B cell (primary cell): ENCODE measurements at places on chromosomes 16 and 17. TPM values are rescaled to one million over a fixed set of nuclear protein-coding genes. Genes with fewer than 3 reads are reported as not detected.
A peak's percentile ranks its signal among the peaks of the same experiment; 100 is the strongest.

- no peak overlapping the region for H3K4me3 ChIP-seq
- H3K27me3 ChIP-seq: no peaks in the 10 kb centered on the region
- no peak for DNase-seq
- H3K27ac ChIP-seq: no peak overlapping the region
Observed at GRCh38 chr16:25194273-25194878, 22.4 kb upstream of the AQP8 start.

DNA sequence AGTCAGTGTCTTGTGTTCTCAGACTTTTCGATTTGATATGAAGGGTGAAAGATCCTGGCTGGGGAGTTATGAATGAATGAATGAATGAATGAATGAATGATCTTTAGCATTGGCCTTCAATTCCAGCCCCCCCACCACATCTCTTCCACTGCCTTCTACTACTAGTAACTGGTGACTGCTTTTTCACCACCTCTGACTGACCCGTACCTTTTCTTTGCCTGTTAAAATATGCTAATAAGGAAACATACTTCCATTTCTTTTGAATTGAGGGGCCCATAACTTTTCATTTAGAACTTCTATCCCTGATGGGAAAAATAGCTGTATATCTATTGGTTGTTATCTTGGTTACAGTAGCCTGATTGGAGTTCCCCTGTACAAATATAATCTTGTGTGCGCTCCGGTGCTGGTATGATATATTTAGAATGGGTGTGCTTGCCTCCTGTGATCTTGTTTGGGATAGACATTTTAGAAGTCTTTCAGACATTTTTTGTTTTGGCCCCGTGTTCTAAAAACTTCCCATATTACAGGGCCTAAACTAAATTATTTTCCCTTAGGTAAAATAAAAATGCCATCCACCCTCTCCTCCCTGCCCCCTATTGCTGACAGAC, 3.4 kb downstream of the LYRM1 start:
- H3K4me1 ChIP-seq: peaks cover 52% of the 10 kb centered on the region
- DNase-seq: no peak
- H3K36me3 ChIP-seq: no peaks in the 10 kb centered on the region
- H3K4me3 ChIP-seq: no peak overlapping the region

GRCh38 chr17:19388791-19389785, 2.1 kb upstream of the MFAP4 start:
- peaks cover 20% of the 10 kb centered on the region for H3K27me3 ChIP-seq
- H3K4me3 ChIP-seq: no peak overlapping the region
- H3K27ac ChIP-seq: no peak overlapping the region
- H3K4me1 ChIP-seq: no peaks in the 10 kb centered on the region
- H3K36me3 ChIP-seq: peaks cover 7% of the 10 kb centered on the region

GRCh38 chr17:27529230-27529796, 73.1 kb downstream of the KSR1 start:
- H3K36me3 ChIP-seq: no peaks in the 10 kb centered on the region
- peak; percentile 26 for DNase-seq
- H3K27ac ChIP-seq: no peak overlapping the region

DNA sequence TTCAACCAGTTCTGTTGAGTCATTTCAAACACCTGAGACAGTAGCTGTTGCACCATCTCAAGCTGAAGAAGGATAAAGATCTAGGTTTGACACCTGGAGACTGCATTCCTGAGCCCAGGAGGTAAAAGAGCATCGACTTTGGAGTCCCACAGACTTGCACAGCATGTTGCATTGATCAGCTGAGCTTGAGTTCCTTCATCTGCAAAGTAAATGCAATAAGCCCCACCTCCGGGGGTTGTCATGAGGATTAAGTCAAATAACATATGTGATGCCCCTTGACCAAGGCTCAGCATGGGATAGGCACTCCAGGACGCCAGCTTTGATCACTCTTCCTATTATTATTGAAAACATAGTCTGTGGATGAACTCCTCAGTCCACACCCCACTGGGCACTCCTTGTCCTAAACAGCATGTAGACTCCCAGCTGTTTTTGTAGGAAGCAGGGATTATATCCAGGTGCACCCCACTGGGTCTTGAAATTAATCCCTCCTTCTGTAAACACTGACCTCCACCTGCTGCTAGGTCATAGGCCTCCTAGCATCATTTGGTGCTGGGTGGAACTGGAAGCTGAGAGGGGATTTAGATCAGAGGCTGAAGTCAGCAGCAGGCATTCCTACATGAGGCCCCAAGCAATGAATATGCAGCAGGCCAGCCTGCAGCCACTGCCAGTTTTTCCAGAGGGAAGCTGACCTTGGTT, 259.0 kb downstream of the HS3ST4 start:
- H3K27me3 ChIP-seq: no peaks in the 10 kb centered on the region
- no peak overlapping the region for H3K4me3 ChIP-seq
- no peaks in the 10 kb centered on the region for H3K4me1 ChIP-seq
- no peaks in the 10 kb centered on the region for H3K36me3 ChIP-seq

GRCh38 chr17:969811-970355, 9.7 kb downstream of the NXN start:
- no peak overlapping the region for H3K27ac ChIP-seq
- H3K27me3 ChIP-seq: peaks cover 6% of the 10 kb centered on the region
- H3K4me1 ChIP-seq: no peaks in the 10 kb centered on the region
- no peaks in the 10 kb centered on the region for H3K36me3 ChIP-seq
- DNase-seq: no peak

DNA sequence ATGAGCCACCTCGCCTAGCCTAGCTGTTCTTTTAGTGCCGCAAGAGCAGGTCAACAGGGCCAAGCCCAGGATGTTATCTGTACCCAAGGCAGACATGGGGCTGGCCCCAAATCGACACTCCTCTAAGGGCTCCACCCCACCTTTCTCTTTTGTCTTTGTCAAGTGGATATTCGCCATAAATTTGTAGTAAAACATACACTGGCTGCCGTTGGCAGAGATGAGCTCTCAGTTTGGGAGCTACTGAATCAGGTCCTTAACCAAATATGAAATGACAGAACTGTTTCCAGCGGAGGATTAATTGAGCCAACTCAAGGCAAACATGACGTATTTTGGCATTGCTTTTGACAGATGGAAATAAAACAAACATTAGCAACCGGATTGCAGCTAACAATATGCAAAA, 556.9 kb upstream of the CDH5 start:
- H3K27ac ChIP-seq: no peak overlapping the region
- H3K4me3 ChIP-seq: no peak overlapping the region
- DNase-seq: no peak
- H3K27me3 ChIP-seq: no peaks in the 10 kb centered on the region
- no peaks in the 10 kb centered on the region for H3K4me1 ChIP-seq

Gene ERBB2
- polyA plus RNA-seq: 3.2 and 4.6 TPM in 2 replicates

Gene KRT24
- not detected in 2 replicates for polyA plus RNA-seq

Gene HIC1
- polyA plus RNA-seq: 0.46 and 1.5 TPM in 2 replicates

Gene MYLK3
- 0.01 and 0.09 TPM in 2 replicates for polyA plus RNA-seq
